Stimulated activated CD4-positive, alpha-beta T cell treated with anti-CD3 and anti-CD28 coated beads, Interleukin-15, amount 100 ng/mL, for 1 hour (primary cell): ENCODE measurements at places on chromosomes 1 and 21.

DNA sequence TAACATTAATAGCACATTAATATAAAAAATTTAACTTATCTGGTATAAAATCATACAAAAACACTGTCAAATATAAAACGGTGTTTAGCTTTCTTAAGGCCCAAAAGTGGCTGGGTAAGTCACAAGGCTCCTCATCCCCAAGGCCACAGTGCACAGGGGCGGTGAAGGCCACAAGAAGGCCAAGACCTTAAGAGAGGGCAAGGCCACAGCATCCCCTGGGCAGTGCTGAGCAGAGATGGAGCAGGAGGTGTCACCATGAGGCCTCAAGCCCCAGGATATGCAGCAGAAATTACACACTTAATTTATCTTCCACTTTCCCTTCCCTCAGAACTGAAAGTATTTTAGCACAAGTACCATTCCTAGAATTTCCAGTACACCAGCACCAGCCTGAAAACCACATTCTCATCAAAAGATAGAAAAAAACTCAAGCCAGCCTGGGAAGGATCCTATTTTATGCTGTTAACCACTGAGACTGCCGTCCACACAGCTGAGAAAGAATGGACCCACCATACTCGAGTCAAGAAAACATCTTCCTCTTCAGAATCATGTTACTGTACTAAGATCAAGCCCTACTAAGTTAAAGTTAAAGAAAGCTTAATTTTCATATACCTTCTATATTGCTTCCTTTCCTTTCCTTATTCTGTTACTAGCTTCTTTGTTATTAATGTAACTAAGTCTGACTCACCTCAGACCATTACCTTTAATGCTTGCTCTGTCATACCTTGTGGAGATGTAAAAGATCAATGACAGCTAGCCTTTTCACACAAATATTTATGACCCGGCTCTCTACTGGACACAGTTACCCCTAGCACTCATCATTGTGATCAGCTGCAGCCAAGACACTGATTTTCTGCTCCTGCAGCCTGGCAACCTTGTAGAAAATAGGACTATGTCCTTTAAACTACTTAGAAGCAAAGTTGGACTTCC lies 26.4 kb upstream of the FMO1 start:
- DNase-seq, result no peak

DNA sequence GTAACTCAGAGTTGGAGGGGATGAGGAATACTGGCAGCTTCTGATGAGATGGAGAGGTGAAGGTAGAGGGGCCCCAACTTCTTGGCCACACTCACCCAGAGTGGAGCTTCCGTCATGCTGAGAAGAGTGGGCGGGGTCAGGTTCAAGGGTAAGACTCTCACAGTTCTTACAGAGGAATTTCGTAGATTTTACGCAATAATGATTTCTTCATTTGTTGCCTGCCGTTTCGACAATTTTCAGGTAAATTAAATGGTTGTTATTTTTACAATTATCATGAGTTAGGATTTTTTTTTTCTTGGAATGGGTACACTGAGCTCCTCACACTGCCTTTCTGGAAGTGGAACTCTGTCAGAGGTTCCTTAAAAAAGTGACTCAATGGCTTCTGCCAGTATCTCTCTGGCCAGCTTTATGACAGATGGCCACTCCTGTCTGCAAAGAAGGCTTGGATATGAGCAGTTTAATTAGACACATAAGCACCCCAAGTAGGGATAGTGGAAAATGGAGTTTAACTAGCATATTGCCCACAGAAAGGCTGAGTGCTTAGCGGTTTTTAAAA lies 13.8 kb upstream of the NLRP3 start:
- DNase-seq, result no peak

DNA sequence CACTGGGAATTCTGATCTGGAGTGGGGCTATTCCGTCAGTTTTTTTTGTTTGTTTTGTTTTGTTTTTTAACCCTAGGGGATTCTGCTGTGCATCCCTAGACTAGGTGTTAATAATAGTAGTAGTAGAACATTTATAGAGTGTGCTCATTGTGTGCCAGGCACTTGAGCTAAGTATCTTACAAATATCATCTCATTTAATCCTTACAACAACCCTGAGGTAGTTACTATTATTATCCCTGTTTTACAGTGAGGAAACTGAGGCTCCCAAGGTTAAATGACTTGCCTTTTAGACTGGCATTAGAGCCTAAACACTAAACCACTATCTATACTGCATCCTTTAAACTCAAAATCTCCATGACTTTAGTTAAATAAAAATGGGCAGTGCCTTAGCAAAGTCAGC lies 22.1 kb downstream of the TOR3A start:
- no peak for DNase-seq

- no peak for DNase-seq
Observed at GRCh38 chr1:21669258-21670058, at the start of gene RAP1GAP. RAP1GAP (minus strand) TSS chr1:21669357; CDS start chr1:21620032, 49,325 bp downstream.

- no peak for DNase-seq
Observed at GRCh38 chr1:223831755-223832636, 13.8 kb downstream of the TP53BP2 start.

GRCh38 chr1:89843273-89844130 lies 22.7 kb downstream of the LRRC8D start:
- DNase-seq, result peak; percentile 61

- no peak for DNase-seq
Observed at GRCh38 chr1:40153073-40153770, 8.0 kb upstream of the RLF start.
